ENCODE measurements at places on chromosomes 1 and 21.

DNA sequence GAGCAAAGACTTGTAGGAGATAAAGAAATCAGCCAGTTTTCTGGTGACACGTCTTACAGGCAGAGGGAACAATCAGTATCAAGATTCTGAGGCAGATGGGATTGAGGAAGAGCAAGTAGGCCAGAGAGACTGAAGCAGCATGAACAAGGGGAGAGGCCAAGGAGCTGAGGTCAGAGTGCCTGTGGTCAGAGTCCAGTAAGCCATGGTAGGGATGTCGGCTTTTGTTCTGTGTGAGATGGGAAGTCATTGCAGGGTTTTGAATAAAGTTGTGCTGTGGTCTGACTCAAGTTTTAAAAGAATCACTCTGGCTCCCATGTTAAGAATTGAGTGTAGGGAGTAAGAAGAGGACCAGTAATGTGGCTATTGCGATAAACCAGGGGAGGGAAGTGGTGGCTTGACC lies 85.9 kb upstream of the IVNS1ABP start:
- no peak for DNase-seq

DNA sequence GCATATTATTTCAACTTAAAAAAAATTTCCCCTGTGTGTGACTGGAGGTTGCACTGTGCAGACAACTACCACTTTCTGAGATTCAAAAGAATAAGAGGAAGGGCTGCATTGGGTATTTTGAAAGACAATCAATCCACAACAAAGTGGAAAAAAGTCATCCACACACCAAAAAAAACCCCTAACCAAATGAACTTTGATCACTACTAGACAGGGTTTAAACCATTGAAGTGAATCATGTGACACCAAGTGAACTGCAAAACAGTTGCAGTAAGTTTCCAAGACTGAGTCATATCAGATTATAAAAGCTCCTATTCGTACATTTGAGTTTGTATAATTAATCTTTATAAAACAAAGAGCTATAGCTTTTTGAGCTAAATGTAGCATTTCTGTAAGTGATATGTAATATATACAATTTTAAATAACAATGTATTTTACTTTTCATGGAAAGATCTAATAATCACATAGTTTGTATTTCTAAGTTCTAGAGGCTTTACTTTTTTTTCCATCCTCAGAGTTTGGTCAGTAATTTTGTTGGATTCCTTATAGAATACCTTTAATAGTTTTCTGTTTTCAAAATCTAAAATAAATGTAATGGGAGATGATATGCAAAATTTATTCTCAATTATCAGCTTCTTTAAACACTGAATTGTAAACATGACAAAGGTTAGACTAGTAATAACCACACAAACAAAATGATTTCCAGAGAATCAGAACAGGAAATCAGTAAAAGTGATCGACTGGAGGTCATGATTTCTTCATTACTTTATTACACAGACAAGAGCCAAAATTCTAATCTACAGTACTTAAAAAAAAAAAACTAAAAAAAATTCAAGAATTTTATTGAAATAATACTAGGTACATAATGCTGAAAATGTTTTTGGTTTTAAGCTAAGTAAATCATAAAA lies 50.5 kb upstream of the GFI1 start:
- DNase-seq: peak; percentile 11

- DNase-seq: peak; percentile 5
These were observed 1232.0 kb downstream of the KCNT2 start for GRCh38 chr1:195376190-195376589.

DNA sequence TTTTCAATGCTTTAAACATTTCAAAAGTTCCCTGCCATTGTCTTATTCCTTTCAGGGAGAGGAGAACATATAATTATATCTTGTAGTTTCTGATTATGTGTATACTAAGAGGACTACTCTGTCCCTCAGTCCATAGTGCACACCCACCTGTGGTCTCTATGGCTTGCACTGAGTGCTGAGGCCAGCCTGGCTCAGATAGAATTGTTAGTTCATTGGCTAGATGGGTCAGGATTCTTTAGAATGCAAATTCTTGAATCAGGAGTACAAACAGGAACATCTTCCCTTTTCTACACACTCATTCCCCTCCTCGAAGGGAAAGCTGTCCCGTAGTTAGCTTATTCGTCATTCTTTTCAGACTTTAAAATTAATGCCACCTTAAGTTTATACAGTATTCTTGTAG lies 8.2 kb downstream of the BACH1 start:
- no peak for DNase-seq

DNA sequence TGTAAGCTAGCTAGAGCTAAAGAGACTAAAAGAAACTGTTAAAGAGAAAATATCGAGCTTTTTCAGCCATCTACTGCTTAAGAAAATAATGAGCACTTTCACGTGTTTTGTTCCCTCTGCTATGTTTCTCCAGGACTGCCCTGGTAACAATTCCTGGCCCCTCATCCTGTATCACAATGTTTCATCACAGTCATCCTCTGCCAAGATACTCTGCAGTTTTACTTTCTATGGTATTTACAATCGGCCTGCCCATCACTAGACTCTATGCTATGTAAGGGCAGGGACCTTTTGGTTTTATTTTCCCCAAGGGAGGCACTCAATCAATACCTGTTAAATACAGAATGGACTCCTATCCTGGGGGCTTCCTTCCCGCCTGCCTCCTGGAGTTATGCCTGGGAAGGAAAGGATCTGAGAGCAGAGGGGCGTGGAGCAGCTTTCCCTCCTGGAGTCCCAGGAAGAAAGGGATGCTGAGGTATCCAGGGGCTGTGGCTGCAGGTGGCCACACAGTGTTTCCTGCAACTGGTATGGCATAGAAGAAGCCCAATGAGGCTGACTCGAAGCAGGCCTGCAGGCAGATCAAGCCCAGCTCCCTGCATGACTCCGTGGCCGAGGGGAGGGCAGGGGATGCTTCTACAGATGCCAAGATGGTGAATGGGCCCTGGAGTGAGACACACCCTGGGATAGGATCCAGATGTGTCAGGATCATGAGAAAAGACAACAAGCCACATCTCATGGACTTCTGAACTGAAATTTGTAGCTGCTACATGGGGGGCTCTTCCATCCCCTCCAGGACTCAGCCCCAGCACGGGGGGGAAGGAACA lies 52.9 kb downstream of the MATN1 start:
- DNase-seq: no peak

Measured in Caki2 (cell line).